ENCODE measurements at places on chromosomes 6 and 20.

DNA sequence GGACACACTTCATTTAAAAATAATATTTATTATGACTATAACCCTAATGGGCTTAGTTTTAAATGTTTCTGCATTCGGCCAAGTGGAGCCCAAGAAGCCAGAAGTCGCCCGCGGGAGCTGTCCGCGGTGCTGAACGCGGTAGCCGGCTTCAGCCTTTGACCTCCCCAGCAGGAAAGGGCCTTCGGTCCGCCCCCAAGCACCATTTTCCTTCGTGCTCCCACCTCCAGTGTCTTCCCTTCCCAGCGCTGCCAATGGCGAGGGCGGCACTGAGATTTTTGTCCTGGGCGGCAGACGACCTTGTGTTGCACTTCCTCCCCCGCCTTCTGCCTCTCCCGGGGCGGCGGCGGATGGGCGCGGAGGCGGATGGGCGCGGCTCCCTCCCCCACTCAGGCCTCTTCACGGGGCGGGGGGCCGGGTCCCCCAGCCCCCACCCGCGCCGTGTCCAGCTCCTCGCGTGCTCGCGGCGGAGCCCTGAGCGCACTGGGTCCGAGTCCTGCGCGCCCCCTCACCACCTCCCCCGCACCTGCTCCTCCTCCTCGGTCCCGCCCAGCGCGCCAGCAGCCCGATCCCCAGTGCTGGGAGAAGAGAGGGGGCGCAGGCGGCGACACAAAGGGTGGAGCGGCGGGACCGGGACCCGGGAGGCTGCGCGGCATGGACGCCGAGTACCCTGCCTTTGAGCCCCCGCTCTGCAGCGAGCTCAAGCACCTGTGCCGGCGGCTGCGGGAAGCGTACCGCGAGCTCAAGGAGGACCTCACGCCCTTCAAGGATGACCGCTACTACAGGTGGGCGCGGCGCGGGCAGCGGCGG, 23.6 kb upstream of the TMEM181 start:
- peak; percentile 94 for DNase-seq

GRCh38 chr6:47483853-47484546, 6.4 kb downstream of the CD2AP start:
- DNase-seq = no peak

DNA sequence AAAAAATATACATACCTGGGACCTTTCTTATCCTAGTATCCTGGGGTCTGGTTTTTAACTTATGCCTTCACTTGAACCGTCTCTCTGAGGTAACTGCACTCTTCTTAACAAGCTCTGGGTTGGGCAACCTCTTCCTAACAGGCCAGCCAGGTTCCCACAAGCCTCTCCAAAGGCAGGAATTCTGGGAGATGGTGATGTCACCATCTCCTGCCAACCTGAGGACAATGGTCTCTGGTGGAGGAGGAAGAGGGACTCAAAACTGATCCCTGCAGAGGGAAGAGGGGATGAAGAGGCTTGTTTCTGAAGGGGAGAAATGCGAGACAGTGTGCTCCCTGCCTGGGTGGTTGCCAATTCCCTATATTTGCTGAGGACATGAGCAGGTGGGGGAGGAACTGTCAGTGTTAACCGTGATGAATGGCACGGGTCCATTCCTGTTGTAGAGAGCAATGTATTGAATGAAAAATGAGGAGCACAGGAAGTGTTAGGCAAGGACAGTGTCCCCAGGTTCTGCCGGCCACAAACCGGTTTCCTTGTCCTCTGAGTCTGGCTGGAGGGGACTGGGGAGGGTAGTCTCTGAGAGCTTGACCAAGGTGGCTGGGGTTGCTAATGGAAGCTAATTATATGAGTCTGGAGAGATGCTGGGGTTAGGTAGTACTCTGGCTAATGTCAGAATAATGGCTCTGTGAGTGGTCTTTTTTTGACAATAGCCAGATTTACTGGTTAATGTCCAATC, 95.5 kb downstream of the KCNB1 start:
- no peak for DNase-seq

DNA sequence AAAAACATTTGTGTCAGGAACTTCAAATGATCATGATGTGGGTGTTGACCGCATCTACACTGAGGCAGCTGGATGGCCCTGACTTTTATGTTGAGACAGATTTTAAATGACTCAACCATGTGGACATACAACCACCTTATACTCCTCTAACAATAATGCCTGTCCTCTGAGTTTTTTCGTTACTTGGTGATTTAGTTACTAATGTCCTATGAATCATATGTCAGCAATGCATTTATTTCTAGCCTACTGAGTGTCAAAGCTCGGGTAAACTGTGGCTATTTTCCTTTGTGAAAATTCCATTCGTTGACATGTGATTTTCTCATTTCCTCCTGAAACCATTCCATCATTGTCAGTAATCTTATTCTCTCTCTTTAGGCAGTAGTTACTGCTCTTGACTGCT, 38.9 kb upstream of the NKX2-4 start:
- DNase-seq = no peak

DNA sequence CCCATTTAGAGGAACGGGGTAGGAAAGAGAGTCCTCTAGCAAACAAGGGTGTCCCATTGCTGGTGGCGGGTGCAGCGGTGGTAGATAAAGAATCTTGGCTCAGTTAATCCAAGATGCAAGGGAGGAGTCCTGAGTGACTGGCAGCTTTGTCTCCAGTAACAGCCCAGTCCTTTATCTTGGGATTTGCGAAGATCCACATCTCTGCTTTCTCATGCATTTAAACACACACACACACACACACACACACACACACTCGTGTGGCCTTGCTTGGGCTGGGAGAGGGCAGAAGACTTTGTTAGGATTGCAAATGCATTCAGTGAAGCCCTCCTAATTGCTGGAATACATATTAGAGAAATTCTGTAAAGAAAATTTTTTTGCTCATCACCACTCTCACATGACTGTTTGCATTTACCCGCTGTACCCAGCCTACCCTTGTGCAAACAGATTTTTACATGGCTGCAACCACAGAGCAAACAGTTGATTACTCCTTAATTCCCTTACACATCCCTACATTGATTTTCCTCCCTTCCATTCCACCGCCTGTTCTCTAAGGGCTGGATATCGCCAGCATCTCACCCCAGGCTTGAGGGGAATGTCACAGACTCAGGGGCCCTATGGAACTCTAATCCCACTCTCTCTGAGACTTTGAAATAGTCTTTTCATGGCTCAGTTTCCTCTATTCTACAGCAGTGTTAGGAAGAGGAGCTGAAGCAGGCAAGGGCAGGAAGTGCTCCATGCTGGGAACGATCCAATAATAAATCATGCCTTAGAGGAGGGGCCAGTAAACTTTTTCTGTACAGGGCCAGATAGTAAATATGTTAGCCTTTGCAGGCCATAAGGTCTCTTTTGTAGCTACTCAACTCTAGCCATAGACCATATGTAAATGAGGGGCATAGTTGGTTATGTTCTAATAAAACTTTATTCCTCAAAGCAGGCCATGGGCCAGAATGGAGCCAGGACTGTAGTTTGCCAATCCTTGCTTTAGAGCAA, 3.5 kb downstream of the C6orf132 start:
- no peak for DNase-seq

DNA sequence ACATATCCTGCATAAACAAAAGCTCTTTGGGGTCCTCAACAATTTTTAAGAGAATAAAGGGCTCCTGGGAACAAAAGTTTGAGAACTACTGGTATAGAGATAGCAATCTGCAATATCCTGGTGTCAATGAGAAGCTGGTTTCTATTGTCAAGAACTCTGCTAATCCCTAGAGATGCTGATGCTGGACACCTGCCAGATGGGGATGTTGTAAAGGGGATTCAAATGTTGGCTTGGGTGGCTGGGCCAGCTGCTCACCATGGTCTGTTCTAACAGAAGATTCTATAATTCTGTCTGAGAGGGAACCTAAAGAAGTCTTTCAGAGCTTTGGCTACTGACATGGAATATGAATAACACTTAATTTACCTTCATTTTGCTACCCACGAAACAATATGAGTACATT, 137.8 kb downstream of the BTBD9 start:
- DNase-seq = no peak

GRCh38 chr6:101268541-101268940, 125.0 kb upstream of the GRIK2 start:
- no peak for DNase-seq

DNA sequence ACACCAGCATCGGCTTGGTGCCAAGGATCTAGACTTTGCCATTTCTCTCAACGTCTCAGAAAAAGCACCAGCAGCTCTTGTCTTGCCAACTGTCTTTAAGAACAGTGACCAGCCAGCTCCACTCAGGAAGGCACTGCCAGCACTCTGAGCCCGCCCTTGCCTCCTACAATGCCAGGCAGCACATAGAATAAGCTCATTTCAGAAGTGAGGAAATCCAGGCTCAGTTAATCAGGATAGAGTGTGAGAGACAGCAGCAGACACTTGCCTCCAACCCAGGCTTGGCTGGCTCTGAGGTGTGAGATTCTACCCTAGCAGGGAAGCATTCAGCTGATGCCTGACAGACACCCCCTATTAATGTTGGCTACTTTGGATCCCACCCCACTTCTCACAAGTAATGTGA, 4.3 kb upstream of the SYNDIG1 start:
- no peak for DNase-seq

- DNase-seq = peak; percentile 76
Observed at GRCh38 chr6:39189915-39190544, 39.2 kb downstream of the KCNK5 start.

DNA sequence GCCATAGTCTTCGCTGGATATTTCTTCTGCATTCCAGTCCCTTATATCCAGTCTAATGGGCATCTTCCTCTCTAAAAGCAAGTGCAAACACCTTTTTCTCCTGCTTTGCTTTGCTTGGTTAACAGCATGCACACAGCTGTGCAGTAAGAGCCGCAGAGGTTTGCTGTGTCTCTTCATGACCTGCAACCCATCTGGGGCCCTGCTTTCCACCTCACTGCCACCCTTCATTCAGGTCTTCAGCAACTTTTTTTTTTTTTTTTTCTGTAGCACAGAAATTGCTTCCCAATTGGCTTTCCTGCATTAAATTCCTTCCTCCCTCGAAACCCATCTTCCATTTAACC, 14.4 kb downstream of the NEDD9 start:
- DNase-seq = no peak

GRCh38 chr20:58640446-58640845, 10.6 kb upstream of the STX16 start:
- DNase-seq = no peak

DNA sequence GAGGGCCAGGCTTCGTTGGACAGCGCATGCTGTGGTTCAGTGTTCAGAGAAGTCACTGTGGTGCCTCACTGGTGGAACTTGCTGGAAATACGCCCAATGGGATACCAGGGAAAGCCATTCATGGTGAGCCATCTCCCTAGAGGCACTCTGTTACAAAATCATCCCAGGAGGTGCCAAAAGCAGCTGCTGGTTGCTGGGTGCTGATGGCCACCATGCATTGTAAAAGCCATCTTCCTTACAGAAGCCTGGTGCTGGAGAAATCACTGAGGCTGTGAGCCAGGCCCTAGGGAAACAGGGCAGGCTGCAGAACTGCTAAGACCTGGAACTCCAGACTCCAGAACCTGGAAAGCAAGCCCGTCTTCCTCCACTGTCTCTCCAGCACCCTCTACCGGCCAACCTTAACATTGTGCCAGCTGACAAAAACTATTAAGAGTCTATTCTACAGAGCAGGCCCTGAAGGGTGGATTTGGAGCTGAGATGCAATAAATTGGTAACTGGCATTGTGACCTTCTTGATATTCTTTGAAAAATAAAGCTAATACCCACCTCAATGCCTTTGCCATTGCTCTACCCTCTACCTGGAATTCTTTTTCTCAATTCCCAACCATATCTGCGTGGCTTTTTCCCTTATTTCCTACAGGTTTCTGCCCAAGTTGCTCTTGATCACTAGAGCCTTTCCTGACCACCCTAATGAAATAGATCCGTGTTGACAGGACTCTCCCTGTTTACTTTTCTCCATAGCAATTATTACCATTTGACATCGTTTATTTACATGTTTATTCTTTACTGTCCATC, 18.5 kb downstream of the SNRPB start:
- DNase-seq = peak; percentile 81

- DNase-seq = peak; percentile 46
Observed at GRCh38 chr20:37868851-37869333, 34.0 kb upstream of the VSTM2L start.

DNA sequence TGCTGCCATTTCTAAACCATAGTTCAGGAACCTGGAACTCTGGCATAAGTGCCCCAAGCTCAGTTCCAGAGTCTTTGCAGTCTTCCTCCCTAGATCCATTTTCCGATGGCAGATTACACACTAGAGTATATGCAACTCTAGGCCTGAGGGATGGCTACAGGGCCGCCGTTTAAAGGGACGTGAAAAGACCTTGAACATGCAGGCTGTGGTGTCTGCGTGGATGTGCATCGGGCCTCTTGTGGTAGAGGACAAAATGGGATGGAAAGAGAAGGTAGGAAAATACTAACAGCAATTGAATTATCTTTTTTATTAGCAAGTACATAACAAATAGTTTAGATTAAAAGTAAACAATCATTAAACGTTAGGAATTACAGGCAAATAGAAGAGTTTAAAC, 588.9 kb downstream of the RFPL4B start:
- DNase-seq = no peak

DNA sequence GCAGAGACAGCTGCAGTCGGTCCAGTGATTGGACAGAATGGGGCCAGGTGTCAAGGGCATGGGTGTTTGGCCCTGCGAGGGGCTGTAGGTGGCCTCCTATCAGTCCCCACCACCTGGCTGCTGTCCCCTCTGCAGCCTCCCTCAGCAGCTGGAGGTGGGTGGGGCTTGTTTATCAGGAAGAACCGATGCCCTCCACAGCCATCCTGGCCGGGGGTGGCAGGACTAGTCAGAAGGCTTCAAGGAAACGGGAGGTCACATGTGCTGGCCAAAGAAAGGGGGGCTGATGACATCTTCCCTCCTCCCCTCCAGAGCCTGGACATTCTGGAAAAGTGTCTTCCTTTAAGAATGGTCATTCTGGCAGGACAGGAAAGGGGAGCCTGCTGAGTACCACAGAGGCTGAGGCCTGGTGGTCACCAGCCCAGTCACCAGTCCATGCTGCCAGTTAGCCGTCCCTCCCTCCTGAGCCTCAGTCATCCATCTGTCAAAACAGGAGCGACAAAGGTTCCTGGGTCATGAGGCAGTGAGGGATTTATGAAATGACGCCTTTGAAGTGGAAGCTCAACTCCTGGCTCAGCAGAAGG, 4.1 kb downstream of the FAM210B start:
- DNase-seq = peak; percentile 56

GRCh38 chr20:46767127-46767761, 57.8 kb downstream of the SLC2A10 start:
- DNase-seq = peak; percentile 55

DNA sequence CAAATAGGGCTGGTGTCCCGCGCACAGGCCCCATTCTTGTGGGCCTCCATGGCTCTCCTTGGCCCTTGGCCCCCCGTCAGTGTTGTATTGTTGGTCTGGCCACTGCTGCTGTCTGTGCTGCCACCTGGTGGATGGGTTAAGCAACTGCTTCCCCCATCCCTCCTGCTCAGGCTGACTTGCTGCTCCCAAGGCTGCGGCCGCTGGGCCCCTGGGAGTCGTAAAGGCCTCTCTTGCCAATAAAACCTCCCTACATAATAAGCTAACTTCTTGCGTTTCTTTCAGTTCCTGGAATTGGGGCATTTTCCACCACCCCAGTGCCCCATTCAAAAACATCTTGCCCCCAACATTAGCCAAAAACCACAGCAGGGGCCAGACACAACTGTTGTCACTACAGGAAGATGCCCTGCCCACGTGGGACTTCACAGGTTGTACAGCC, 27.1 kb downstream of the CD83 start:
- peak; percentile 86 for DNase-seq

- DNase-seq = no peak
Observed at GRCh38 chr6:10425975-10426780, 11.3 kb upstream of the TFAP2A start.

GRCh38 chr6:27810768-27811450, 101.3 kb downstream of the OR2B2 start:
- DNase-seq = no peak

Data from suppressor macrophage (primary cell).